Activated CD4-positive, alpha-beta T cell treated with anti-CD3 and anti-CD28 coated beads for 36 hours (primary cell): ENCODE measurements at places on chromosomes 11 and 22. TPM values are rescaled to one million over a fixed set of nuclear protein-coding genes. Genes with fewer than 3 reads are reported as not detected.
A peak's percentile ranks its signal among the peaks of the same experiment; 100 is the strongest.

The ATL3 gene
- 18.9 TPM for total RNA-seq

The TANGO2 gene
- total RNA-seq: 20.3 TPM

The MCHR1 gene
- total RNA-seq: not detected

The SYTL2 gene
- total RNA-seq: 6.8 TPM

The UPK3A gene
- total RNA-seq: not detected

The TYMP gene
- 26.9 TPM for total RNA-seq

The YIF1A gene
- 47.5 TPM for total RNA-seq

The MIOX gene
- total RNA-seq: 0.32 TPM

The MTA2 gene
- total RNA-seq: 179 TPM

The CSNK2A3 gene
- 2.1 TPM for total RNA-seq

The TRIM48 gene
- not detected for total RNA-seq

The FOLR3 gene
- total RNA-seq: not detected

The PLEKHA7 gene
- total RNA-seq: 6.4 TPM

The SLC5A1 gene
- total RNA-seq: not detected

The NCF4 gene
- total RNA-seq: 3.9 TPM

DNA sequence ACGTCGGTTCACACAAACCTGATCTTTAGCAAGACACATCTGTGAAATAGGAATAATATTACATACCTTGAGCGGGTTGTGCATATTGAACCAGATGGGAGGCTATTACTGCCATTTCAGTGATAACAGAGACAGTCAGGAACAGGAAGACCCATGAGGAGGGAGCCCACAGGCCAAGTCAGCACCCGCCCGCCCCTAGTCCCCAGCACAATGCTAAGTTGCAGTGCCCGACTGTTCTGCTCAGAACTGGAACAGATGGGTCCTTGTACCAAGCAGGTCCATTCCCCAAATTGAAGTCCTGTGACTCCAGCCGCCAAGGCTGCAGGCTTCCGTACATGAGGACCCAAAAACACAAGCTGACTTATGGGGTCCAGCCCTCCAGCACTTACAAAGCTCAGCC, 9.3 kb downstream of the CXCR5 start:
- H3K27ac ChIP-seq: peak overlapping the region; percentile 86
- H3K36me3 ChIP-seq: peaks cover 41% of the 10 kb centered on the region
- no peaks in the 10 kb centered on the region for H3K27me3 ChIP-seq
- H3K4me3 ChIP-seq: peak overlapping the region; percentile 52
- DNase-seq: no peak

- no peak overlapping the region for H3K4me3 ChIP-seq
- no peak overlapping the region for H3K27ac ChIP-seq
- no peak for DNase-seq
- H3K4me1 ChIP-seq: no peaks in the 10 kb centered on the region
Measured at GRCh38 chr11:70808686-70809375, 410.5 kb downstream of the CTTN start.

DNA sequence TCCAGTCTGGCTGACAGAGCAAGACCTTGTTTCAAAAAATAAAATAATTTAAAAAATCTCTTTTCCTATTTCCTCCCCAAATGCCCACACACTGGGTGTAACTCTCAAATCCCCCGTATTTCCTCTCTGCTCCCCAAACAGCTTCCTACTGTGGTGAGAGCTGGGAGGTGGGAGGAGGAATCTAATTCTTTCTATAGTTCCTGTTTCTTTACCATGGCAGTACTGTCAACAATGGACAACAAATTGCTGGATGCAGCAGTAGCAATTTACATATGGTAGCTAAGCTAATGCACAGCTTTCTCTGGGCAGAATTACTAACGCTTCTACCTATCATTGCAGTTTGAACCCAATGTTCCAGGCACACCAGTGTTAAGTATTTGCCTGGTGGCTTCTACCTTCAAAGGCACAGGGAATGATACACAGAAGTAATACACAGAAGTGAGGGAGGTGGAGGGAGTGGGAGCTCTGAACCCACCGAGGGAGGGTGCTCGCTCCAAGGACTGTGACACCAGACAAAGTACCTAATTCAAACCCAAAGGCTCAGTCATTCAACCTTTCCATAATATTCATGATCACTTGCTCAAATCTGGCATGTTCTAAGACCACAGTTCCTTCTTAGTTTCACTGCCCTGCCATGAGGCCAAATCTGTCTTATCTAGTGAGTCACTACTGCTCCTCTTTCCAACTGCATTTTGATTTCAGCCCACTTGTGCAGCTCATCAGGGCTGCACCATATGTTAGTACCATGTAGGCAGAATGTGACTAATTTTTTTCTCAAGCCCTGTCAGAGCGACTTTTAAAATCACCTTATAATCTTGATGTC, 37.9 kb downstream of the CELF1 start:
- peaks cover 89% of the 10 kb centered on the region for H3K4me1 ChIP-seq
- H3K27ac ChIP-seq: peak overlapping the region; percentile 84
- peaks cover 22% of the 10 kb centered on the region for H3K36me3 ChIP-seq

GRCh38 chr11:91906871-91907624, 317.6 kb upstream of the FAT3 start:
- H3K27ac ChIP-seq: no peak overlapping the region
- no peaks in the 10 kb centered on the region for H3K27me3 ChIP-seq
- no peak overlapping the region for H3K4me3 ChIP-seq
- H3K4me1 ChIP-seq: no peaks in the 10 kb centered on the region

GRCh38 chr11:80898910-80899309, 1458.1 kb upstream of the TENM4 start:
- no peak overlapping the region for H3K4me3 ChIP-seq
- H3K36me3 ChIP-seq: no peaks in the 10 kb centered on the region
- H3K4me1 ChIP-seq: no peaks in the 10 kb centered on the region
- DNase-seq: no peak
- no peak overlapping the region for H3K27ac ChIP-seq

- H3K27ac ChIP-seq: peak overlapping the region; percentile 20
- peaks cover 15% of the 10 kb centered on the region for H3K27me3 ChIP-seq
- no peak for DNase-seq
Measured at GRCh38 chr11:33774736-33775466, 581 bp upstream of the FBXO3 start.

DNA sequence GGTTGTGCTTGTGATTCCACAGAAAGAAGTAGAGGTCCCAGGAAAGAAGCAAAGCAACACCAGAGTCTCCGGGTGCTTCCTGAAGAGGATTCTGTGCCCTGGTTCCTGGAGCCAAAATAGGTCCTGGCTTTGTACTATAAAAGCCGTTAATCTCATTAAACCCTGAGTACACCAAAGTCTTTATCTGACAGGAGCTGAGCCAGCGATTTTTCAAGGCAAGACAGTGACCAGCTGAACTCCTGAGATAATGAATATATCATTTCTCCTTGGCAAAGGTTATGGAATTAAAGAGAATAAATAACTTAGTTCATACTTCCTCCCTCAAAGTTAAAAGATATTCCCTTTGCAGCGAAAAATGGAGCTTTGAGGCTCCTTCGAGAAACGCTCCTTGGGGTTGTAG, 5.2 kb downstream of the TMEM138 start:
- no peaks in the 10 kb centered on the region for H3K27me3 ChIP-seq
- H3K36me3 ChIP-seq: peaks cover 50% of the 10 kb centered on the region

DNA sequence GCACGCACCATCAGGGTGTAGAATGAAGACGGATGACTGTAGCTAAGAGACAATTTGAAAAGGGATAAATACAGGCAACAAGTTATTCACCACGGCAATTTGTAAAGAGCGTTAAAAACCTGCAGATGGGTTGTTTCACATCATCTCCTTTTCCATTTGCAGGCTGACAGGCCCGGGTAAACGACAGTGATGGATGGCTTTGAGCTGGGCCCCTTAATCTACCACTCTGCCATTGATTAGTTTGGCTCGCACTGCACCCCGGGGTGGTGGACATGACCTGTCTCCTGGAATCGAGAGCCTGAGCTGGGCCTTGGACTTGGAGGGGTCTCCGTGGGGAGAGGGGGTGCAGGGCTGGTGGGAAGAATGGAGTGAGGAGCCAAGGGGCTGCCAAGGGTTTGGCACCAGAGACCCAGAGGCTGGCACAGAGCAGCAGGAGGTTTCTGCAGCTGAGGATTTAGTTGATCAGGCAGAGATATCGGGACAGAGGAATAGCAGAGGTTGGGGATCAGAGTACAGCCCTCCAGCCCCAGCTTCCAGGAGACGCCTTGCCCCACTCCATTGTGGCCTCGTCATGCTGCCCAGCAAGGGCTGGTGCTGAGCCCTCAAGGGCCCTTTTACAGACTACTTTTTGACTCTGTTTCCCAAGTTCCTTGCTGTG, 110.6 kb upstream of the NECTIN1 start:
- H3K27me3 ChIP-seq: peaks cover 36% of the 10 kb centered on the region
- H3K36me3 ChIP-seq: no peaks in the 10 kb centered on the region
- no peak overlapping the region for H3K4me3 ChIP-seq

DNA sequence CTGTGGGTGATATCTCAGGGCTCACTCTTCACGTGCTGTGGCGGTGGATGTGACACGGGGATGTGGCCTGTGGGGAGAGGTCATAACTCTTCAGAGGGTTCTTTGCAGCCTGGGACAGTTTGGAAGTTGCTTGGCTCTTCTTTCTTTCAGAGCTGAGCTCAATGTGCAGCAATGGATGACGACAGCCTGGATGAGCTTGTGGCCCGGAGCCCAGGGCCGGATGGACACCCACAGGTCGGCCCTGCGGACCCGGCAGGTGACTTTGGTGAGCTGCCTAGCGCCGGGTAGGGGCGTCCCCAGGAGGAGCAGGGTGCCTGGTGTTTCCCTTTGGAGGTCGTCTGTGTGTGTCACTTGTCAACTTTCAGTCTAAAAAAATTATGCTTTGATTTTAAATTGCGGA, 5.1 kb downstream of the PHRF1 start:
- peak overlapping the region; percentile 37 for H3K27ac ChIP-seq
- no peak overlapping the region for H3K4me3 ChIP-seq
- peaks cover 39% of the 10 kb centered on the region for H3K4me1 ChIP-seq
- H3K36me3 ChIP-seq: peaks cover 26% of the 10 kb centered on the region
- DNase-seq: no peak
- H3K27me3 ChIP-seq: no peaks in the 10 kb centered on the region

DNA sequence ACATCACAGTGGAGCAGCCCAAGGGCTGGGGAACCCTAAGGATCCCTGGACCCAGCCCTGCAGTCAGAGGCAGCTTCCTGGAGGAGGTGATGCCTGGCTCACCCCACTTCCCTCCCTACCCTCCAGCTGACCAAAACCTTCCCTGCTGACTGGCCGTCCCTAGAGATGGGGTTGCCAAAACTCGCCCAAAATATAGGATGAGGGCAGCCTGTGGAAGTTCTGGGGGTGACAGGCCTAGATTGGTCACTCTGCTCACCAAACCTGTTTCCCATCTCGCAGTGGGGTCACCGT, 35.0 kb upstream of the PPARA start:
- H3K36me3 ChIP-seq: no peaks in the 10 kb centered on the region
- no peak overlapping the region for H3K27ac ChIP-seq
- no peak overlapping the region for H3K4me3 ChIP-seq

DNA sequence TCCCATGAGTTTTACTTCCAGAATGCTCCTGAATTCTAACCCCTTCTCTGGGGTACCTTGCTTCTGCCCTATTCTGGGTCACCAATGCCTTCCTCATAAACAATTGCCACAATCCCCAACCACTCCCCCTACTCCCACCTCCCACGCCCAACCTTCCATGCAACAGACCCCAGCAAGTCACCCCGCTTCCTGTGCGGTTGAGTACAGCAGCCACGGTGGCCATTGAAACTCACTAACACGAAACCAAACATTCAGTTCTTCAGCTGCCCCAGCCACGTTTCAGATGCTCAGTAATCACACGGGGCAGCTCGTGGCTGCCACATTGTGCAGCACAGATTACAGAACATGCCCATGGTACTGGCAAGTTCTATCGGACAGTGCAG, 3.7 kb upstream of the BCR start:
- H3K27ac ChIP-seq: no peak overlapping the region
- peaks cover 20% of the 10 kb centered on the region for H3K4me1 ChIP-seq
- no peaks in the 10 kb centered on the region for H3K36me3 ChIP-seq
- DNase-seq: no peak

- DNase-seq: peak; percentile 84
- peaks cover 57% of the 10 kb centered on the region for H3K27me3 ChIP-seq
- peaks cover 19% of the 10 kb centered on the region for H3K4me1 ChIP-seq
- no peak overlapping the region for H3K4me3 ChIP-seq
- H3K27ac ChIP-seq: peak overlapping the region; percentile 29
- no peaks in the 10 kb centered on the region for H3K36me3 ChIP-seq
Measured at GRCh38 chr11:19441752-19442553, 201.2 kb upstream of the E2F8 start.

- no peaks in the 10 kb centered on the region for H3K36me3 ChIP-seq
- H3K27ac ChIP-seq: no peak overlapping the region
- peaks cover 7% of the 10 kb centered on the region for H3K27me3 ChIP-seq
- no peak for DNase-seq
- no peaks in the 10 kb centered on the region for H3K4me1 ChIP-seq
- H3K4me3 ChIP-seq: no peak overlapping the region
Measured at GRCh38 chr11:12543596-12544415, 130.4 kb upstream of the TEAD1 start.

DNA sequence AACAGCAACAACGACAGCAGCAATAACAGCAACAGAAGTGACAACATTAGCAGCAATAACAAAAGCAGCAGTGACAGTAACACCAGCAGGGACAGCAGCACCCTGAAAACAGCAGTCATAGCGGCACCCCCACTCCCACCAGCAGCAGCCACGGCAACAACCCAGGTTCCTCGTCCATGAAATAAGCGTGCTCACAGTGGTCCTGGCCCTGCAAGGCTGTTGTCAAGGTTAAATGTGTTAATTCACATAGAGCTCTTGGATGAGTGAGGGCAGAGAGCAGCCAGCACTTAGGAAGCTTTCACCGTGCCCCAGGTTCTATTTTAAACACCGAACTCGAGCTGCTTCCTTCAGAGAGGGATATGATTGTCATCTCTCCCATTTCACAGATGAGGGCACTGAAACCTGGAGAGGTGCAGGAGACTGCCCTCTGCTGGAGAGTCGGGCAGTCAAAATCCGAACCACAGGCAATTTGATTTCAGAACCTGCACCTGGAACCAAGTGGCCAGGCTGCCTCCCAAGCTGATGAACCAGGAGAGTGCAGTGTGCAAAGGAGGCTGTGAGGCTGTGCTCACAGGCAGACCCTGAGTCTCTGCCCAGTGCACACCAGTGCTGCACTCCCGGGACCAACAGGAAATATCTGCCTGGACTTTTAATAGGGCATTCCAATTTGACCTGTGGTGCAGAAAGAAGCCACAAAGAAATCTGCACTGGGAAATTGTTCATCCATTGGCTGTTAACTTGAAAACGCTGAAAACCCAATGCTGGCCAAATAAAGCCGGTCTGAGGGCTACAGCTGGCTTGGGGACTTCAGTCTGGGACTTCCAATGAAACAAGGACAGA, 22.9 kb upstream of the FGF3 start:
- H3K36me3 ChIP-seq: no peaks in the 10 kb centered on the region
- peaks cover 11% of the 10 kb centered on the region for H3K27me3 ChIP-seq
- H3K4me1 ChIP-seq: no peaks in the 10 kb centered on the region
- no peak overlapping the region for H3K4me3 ChIP-seq
- no peak overlapping the region for H3K27ac ChIP-seq
- peak; percentile 53 for DNase-seq

GRCh38 chr11:3121416-3121815, 43.7 kb downstream of the OSBPL5 start:
- no peak for DNase-seq
- H3K27me3 ChIP-seq: no peaks in the 10 kb centered on the region
- H3K4me1 ChIP-seq: no peaks in the 10 kb centered on the region
- H3K27ac ChIP-seq: no peak overlapping the region
- H3K4me3 ChIP-seq: no peak overlapping the region

GRCh38 chr11:45708887-45709663, 43.7 kb upstream of the CHST1 start:
- H3K36me3 ChIP-seq: no peaks in the 10 kb centered on the region
- H3K4me3 ChIP-seq: no peak overlapping the region
- DNase-seq: no peak
- no peaks in the 10 kb centered on the region for H3K4me1 ChIP-seq

- DNase-seq: no peak
- peaks cover 3% of the 10 kb centered on the region for H3K27me3 ChIP-seq
Measured at GRCh38 chr11:102079625-102080024, 30.6 kb upstream of the YAP1 start.

GRCh38 chr11:125270106-125270505, 105.6 kb downstream of the PKNOX2 start:
- no peak overlapping the region for H3K27ac ChIP-seq
- H3K27me3 ChIP-seq: peaks cover 11% of the 10 kb centered on the region
- no peaks in the 10 kb centered on the region for H3K4me1 ChIP-seq
- no peaks in the 10 kb centered on the region for H3K36me3 ChIP-seq
